ENCODE measurements at places on chromosomes 12 and 14. TPM values are rescaled to one million over a fixed set of nuclear protein-coding genes. Genes with fewer than 3 reads are reported as not detected.

STXBP6 gene
- total RNA-seq, result 14.3 TPM

TTC5 gene
- total RNA-seq, result 28.6 TPM

AKAP6 gene
- 1.7 TPM for total RNA-seq

MFAP5 gene
- total RNA-seq, result 0.90 TPM

KLRC1 gene
- total RNA-seq, result not detected

FRMD6 gene
- 682 TPM for total RNA-seq

DLGAP5 gene
- 40.3 TPM for total RNA-seq

NFATC4 gene
- 15.6 TPM for total RNA-seq

SALL2 gene
- 2.9 TPM for total RNA-seq

MYF5 gene
- not detected for total RNA-seq

EFS gene
- total RNA-seq, result 2.2 TPM

NKX2-1 gene
- total RNA-seq, result not detected

DACT1 gene
- 9.7 TPM for total RNA-seq

MAP3K12 gene
- 20.6 TPM for total RNA-seq

SLC5A8 gene
- total RNA-seq, result not detected

SLC24A4 gene
- total RNA-seq, result under 0.01 TPM

SLIRP gene
- total RNA-seq, result 226 TPM

Measured in IMR-90 (cell line).